ENCODE measurements at places on chromosomes 7 and 10. TPM values are rescaled to one million over a fixed set of nuclear protein-coding genes. Genes with fewer than 3 reads are reported as not detected.

Gene GALNT17
- total RNA-seq = 17.2 TPM

Gene PWWP2B
- total RNA-seq = 5.9 TPM

Gene GCK
- 5.3 TPM for total RNA-seq

Gene TCTN3
- 16.6 TPM for total RNA-seq

Gene CALY
- total RNA-seq = 13.5 TPM

Gene DPYSL4
- total RNA-seq = 69.5 TPM

Gene GIMAP8
- 1.3 TPM for total RNA-seq

Gene RELN
- total RNA-seq = 67.9 TPM
